ENCODE measurements at places on chromosomes 12 and 14. TPM values are rescaled to one million over a fixed set of nuclear protein-coding genes. Genes with fewer than 3 reads are reported as not detected.

DNA sequence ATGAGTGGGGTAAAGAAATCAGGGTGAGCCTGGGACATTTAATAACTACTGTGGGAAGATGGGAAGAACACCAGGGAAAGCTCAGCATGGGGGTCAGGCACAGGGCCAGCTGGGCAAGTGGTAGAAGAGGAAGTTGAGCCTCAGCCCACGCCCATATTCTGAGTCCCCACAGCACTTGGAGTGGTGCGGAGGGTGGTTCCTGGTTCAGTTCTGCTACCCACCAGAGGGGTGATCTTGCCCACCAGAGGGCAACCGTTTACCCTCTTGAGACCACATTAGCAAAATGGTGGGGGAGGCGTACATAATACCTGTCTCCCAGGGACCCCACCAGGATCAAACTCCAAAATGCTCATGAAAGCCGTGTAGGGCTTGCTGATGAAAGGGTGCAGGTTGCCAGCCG is 16.8 kb upstream of the ANKRD33 start:
- DNase-seq = no peak

DNA sequence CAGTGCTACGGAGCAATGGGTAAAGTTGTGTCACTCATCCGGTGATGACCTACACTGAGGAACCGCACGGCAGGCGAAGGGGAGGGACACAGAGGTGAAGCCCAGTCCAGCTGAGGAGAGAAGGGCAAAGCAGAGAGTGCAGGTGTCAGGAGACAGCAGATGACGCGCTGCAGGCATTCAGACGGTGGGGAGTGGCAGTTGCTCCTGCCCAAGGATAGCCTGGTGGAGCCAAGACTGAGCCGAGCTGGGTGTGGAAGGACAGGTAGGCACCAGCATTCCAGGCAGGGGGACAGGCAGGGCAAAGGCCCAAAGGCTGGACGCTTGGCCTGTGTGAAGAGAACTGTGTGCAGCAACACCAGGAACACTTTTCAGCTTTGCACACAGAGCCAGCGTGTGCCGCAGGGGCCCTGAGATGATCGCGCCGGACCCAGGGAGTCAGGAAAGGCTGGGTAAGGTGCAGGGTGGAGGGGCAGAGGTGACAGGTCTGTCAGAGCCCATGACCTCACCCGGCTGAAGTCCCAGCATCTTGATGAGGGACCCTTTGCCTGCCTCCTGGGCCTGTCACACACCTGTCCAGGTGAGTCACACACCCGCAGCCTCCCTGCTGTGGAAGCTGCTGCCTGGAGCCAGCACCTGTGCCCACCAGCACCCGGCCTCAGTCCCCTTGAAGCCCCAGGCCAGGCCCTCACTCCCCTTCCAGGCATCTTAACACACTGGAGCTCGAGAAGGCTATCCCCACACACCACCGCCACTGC is 48.4 kb downstream of the TSPAN11 start:
- DNase-seq = no peak

GRCh38 chr14:24965934-24966578 is 83.9 kb downstream of the STXBP6 start:
- no peak for DNase-seq

DNA sequence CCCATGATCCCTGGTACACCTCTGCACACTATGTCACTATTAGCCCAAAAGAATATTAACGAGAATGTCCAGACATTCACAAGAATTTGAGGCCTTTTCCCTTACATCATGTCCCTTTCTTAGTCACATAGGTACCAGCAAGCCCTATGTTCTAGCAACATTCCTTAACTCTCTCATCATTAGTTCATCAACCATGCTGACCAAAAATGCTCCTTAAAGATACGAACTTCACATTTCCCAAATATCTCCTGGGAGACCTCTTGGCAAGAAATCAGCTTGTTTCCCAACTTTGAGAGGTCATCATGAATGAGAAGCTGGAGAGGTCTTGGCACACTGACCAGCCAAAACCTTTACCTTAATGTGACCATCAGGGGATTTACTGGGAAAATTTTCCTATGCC is 4.6 kb downstream of the SALL2 start:
- no peak for DNase-seq

- DNase-seq = no peak
These were observed 35.5 kb downstream of the BORCS5 start for GRCh38 chr12:12392413-12392812.

- DNase-seq = no peak
These were observed at the start of gene MAP3K12 for GRCh38 chr12:53499266-53500141. Gene MAP3K12, minus strand, starts transcription at chr12:53499458. Its CDS starts 12,067 bp downstream, at chr12:53487391.

The SYCP3 gene
- not detected for total RNA-seq

The PSEN1 gene
- total RNA-seq = 39.3 TPM

DNA sequence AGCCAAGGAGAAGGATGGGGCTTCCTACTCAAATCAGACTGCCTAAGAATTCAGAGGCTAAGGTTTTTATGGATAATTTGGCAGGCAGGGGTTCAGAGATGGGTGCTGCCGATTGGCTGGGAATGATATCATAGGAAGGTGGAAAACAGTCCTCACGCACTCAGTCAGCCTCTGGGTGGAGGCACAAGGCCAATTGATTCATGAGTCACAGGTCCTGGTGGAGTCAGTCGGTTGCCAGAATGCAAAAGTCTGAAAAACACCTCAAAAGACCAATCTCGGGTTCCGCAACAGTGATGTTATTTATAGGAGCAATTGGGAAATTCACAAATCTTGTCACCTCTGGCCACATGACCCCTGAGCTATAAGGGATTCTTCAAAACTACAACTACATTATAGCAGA is 105.5 kb downstream of the GXYLT1 start:
- no peak for DNase-seq

- DNase-seq = no peak
These were observed 10.9 kb downstream of the FRS2 start for GRCh38 chr12:69481133-69481532.

Measured in Panc1 (cell line).